ENCODE measurements at places on chromosomes 7 and 10.

- DNase-seq, result no peak
Observed at GRCh38 chr10:62847433-62847832, 31.3 kb upstream of the EGR2 start.

GRCh38 chr10:22010973-22011408, 7.5 kb upstream of the DNAJC1 start:
- no peak for DNase-seq

GRCh38 chr7:108454674-108455550, 1.3 kb downstream of the NRCAM start:
- DNase-seq, result peak; percentile 7

- no peak for DNase-seq
Observed at GRCh38 chr7:28068811-28069216, 111.8 kb downstream of the JAZF1 start.

DNA sequence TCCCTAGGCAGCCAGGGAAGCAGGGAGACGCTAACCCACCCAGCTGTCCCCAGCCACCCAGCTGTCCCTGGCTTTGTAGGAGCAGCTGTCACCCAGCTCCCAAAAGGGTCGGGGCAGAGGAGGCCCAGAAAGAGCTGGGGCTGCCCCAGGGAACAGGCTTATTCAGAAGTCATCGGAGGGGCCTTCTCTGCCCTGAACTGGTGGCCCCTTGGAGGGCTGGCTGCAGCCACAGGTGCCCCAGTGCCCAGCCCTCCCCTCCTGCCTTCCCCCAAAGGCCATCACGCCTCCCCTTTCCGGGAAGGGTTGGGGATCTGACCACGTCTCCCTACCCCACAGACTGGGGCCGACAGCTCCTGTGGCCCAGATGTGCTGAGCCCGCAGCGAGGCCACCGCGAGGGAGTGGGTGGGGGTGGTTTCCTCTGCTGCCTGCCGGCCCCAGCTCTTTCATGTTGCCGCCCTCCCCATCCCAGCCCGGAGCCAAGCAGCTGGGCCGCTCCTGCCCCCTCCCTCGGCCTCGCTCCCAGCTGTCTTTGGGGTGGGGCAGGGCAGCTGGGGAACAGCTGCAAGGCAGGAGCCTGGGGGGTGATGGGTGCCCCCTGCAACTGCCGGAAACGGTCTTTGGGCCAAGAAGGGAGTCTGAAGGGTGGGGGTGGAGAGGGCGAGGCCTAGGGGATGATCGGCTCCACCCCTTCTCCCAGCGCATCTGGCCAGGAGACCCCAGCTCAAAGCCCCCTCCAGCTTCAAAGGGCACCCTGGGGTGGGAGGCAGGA, 16.8 kb downstream of the TRIM8 start:
- DNase-seq, result peak; percentile 93

DNA sequence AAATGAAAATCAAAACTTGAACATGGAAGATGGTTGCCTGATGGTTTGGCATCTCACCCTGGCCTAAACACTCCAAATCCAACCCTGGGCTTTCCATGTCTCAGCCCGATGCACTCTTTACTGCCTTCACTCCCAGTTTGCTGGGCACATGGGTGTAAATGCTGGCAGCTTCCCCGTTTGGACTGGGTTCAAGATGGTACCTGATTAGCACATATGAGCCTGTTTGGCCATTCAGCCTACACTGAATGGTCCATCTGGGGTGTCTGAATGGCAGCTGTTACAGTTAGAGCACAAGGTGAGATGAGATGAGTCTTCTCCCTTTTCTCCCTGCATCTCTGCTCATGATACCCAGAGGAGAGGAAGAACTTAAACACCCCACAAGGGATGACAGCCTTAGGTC, 37.1 kb downstream of the ATXN7L1 start:
- no peak for DNase-seq

- peak; percentile 30 for DNase-seq
Observed at GRCh38 chr10:124285587-124286527, 132.9 kb downstream of the OAT start.

DNA sequence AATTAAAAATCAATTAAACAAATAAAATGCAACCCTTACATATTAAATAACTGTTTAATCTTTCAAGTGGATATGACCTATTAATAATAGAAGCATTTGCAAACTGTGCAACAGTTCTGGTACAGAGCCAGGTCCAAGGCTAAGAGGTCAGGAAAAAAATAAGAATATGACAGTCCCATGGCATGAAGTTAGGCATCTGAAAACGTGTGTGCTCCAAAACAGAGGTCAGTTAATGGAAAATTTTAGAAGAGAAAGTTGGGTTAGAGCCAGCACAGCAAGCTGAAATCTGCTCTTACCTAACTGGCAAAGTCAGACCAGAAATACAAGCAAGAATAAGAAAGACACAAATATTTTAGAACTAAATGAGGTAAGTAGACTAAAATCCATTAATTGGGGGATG, 757.7 kb downstream of the GRM8 start:
- DNase-seq, result no peak

GRCh38 chr7:17971411-17971810, 31.1 kb upstream of the SNX13 start:
- no peak for DNase-seq

DNA sequence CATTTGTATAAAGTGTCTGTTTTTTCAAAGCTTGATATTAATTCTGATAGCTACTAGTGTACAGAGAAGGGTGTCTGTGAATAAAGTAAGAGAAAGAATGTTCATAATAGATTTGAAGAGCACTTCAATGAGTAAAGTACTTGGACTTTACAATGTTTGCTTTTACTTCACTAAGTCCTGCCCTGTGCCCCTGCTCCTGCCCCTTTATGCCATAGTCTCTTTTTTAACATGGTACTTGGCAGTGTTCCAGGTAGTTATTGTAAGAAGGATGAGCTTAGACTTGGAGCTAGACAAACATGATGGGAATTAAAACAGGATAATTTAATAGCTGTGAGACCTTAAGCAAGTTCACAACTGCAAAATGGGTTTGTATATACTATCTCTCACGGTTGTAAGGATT, 41.0 kb downstream of the ZEB1 start:
- no peak for DNase-seq

- no peak for DNase-seq
Observed at GRCh38 chr7:108016841-108017775, 14.1 kb upstream of the LAMB1 start.
